ENCODE measurements at places on chromosomes 1 and 21.

GRCh38 chr1:180849031-180849775 lies 63.5 kb upstream of the KIAA1614 start:
- DNase-seq = no peak

GRCh38 chr21:43600642-43601402 lies 58.5 kb downstream of the HSF2BP start:
- DNase-seq = peak; percentile 97

GRCh38 chr1:171597203-171597602 lies 24.8 kb upstream of the MYOCOS start:
- no peak for DNase-seq

GRCh38 chr1:204084247-204084772 lies 11.4 kb downstream of the SOX13 start:
- no peak for DNase-seq

DNA sequence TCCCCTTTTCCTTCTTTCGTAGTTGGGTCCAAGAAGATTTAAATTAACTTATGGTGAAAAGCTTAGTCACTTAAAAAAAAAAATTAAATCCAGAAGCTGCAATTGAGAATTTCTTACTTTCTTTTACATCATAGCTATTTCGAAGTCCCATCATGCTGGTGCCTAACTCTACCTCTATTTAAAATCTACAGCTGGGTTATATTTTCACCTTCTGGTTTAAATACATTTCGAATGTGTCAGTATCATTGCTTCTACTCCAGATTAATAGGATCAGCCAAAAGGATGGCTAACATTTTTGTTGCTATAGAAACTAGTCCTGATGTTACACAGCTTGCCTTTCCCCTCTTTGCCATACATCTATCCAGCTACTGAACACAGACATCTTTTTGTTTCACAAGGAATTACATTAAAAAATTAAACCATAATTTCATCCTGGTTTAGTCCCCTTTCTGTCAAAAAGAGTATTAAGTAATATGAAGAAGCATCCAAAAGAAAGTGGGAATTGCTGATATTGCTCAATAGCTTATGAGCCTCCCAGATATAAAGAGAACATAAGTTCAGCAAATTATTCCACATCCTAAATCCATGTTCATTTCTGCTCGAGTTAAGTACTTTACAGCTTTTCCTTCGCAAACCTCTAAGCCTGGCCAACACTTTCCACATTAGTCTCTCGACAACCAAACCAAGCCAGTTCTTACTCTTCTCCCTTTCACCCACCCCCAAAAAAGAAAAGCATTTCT lies 396.7 kb upstream of the DAB1 start:
- DNase-seq = no peak

All from iris pigment epithelial cell (primary cell).